ENCODE measurements at places on chromosomes 4 and X.

DNA sequence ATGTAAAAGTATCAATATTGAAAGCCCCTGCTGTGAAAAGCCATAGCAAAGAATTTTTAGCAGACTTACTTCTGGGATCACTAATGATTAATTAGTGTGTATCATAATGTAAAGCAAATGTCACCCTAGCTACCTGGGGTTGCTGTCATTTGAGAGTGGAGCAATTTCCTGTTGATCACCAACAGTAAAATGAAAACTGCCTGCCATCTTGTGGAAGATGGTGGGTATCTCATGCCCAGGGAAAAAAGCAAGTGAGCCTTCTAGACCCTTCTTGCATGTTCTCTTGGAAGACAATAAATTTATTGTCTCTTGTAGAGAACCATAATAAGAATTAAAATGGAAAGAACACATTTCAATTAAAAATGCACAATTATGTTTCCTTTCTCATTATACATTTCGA is 360.2 kb downstream of the ZIC3 start:
- no peak for DNase-seq

DNA sequence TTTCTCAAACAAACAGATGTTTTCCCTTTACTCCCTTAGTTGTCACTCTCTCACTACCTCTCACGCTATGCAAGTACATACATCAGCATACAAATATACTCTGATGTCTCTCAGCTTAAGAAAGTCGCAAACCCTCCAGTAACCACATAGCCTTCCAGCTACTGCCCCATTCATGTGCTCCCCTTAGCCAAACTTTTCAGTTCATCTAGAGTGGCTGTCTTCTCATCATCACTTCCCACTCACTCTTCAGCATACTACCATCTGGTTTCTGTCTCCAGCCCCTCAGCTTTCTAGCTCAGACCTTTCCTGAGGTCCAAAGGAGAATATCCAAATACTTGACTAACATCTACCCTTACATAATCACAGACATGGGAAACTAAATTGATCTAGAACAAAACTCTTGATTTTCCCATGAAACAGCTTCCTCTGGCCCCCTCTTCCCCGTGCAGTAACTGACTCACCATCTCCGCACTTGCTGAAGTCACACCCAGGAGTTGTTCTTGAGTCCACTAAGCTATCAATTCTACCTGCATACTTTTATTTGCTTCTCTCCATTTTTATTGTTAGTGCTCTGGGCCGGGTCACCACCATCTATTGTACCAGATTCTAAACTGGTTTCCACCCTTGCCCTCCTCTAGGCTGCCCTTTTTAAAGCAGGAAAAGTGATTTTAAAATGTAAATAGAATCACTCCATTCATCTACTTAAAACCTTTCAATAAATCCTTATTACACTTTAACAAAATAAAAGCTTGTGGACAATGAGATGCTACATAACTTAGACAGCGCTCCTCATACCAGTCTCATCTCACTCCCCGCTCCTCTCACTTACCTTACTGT is 57.2 kb downstream of the CASP6 start:
- no peak for DNase-seq

- no peak for DNase-seq
Observed at GRCh38 chr4:151835467-151835866, 74.7 kb upstream of the GATB start.

- no peak for DNase-seq
Observed at GRCh38 chr4:74618659-74619058, 173.7 kb downstream of the AREG start.

GRCh38 chrX:149992918-149993317 is 54.6 kb upstream of the EOLA2 start:
- DNase-seq = no peak

- DNase-seq = peak; percentile 86
Observed at GRCh38 chrX:123803331-123803983, 56.4 kb upstream of the XIAP start.

DNA sequence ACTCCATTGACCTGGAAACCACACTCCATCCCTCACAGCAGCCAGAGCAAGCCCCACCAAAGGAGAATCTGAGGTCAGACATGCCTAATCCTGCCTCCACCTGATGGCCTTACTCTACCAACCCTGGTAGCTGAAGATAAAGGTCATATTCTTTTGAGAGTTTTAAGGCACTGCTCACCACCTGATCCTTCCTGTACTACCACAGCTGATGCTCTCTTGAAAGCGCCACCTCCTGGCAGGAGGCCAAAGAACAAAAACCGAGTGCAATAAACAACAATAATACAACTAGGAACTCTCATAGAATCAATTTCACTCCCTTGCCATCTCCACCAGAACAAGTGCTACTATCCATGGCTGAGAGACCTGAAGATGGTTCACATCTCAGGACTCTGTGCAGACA is 301.6 kb downstream of the NAF1 start:
- DNase-seq = no peak

DNA sequence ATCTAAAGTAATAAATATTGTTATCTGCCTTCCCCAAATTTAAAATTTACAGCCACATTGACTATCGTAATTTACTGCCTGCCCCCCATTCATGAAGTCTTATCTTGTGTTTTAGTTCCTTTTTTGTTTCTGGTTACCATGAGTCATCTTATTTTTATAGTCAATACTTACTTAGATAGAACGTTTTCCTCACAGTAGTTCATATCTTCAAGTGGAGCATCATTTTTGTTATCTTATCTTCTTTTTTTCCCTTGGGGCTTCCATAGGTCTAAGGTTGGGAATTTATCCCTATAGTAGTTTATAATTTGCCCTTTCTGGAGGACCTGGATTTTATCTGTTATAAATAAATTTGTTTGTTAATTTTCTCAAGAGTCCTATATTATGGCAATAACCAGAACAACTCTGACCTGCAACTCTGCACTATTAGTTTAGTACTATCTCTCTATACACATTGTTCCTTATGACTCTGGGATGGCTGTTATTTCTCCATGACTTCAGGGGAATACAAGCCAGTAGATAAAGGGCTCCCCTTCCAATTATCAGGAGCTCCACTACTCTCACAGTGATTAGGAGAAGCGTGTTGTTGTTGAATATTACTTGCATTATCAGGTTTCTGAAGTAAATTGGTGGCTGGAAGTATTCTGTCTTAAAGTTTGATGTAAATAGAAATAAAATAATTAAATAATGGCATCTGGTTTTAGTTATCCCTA is 330.6 kb downstream of the GALNTL6 start:
- DNase-seq = no peak

GRCh38 chr4:112516066-112516470 is at the start of gene NEUROG2:
Gene NEUROG2 (minus strand): TSS chr4:112516180. CDS start chr4:112515475, 705 bp downstream.
- no peak for DNase-seq

DNA sequence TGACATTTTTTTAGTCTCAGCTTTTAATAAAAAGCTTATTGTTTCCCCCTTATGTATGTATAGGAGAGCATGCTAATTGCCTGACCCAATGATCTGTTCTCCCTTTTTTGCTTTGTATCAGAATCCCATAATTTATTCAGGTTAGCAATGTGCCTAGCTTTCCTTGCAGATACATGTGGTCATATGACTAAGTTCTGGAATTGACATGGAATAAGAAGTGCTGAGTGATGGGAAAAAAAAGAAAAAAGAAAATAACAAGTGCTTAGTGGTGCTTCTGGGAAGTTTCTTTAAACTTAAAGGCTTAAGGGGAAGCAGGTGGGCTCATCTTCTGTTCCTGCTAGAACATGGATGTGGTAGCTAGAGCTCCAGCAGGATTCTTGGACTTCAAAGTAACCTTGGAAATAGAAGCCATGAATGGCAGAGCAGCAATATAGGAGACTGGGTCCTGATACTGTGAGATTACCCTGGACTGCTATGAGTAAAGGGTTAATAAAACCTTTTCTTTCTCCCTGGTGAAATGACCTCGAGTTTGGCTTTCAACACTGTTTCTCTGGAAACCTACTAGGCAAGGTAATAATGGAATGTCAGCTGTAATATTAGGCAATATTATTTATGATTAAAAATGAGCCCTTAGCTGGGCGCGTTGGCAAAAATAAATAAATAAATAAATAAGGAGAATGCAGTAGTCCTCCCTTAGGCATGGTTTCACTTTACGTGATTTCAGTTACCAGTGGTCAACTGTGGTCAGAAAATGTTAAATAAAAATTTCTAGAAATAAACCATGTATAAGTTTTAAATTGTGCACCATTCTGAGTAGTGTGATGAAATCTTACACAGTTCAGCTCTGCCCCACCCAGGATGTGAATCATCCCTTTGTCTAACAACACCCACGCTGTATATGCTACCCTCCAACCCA is 16.7 kb upstream of the RBM41 start:
- DNase-seq = no peak

DNA sequence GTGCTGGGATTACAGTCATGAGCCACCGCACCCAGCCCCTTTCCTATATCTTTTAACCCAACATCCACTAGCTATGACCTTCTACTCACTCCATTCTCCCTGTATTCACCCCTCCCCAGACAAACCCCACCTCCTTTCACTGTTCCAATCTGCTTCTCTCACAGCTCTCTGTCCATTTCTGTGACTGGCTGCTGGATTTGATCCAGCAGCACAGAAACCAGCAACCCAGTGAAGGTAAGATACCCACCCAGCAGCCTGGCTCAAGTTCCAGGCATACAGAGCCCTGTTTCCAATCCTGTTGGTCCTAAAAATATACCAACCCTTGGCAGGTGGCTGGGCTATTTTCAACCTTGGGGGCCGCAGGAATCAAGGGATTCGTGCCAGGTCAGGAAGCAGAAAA is 56.9 kb upstream of the SMIM10 start:
- DNase-seq = no peak

DNA sequence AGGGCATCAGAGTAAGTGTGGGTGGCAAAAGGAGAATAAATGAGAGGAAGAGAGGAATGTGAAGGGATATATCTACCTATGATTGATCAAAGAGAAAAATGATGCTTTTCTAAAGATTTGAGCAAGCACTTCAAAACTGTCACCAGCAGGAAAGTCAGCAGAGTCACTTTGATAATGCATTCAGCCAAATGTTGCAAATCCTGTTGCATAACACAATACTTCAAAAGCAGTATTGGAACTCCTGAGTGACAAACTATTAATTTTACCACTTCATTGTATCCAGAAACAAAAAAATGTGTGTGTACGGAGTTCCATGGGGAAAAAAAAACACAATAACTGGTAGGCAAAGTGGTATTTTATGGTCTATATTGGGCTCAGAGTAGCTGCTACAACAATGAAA is 160.3 kb downstream of the EMCN start:
- no peak for DNase-seq

DNA sequence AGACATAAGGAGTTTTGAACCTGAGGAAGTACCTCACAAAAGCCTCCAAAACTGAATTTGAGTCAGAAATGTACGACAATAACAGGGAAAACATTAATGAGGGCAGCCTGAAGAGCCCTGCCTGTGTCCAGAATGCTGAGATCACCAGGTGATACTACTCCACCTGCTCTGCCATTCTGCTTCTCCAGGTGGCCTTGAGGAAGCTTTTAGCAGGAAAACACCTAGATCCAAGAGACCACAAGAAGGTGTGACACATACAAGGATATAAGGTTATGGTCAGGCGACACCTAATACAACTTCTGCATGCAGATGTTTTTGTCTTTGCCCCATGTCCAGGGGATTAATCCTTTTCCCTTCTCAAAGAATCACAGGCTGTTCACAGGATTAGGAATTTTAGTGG is 15.3 kb downstream of the SOWAHB start:
- no peak for DNase-seq

- DNase-seq = no peak
Observed at GRCh38 chrX:74925225-74926088, at the start of gene NEXMIF. Gene NEXMIF (minus strand): TSS chrX:74925452.

DNA sequence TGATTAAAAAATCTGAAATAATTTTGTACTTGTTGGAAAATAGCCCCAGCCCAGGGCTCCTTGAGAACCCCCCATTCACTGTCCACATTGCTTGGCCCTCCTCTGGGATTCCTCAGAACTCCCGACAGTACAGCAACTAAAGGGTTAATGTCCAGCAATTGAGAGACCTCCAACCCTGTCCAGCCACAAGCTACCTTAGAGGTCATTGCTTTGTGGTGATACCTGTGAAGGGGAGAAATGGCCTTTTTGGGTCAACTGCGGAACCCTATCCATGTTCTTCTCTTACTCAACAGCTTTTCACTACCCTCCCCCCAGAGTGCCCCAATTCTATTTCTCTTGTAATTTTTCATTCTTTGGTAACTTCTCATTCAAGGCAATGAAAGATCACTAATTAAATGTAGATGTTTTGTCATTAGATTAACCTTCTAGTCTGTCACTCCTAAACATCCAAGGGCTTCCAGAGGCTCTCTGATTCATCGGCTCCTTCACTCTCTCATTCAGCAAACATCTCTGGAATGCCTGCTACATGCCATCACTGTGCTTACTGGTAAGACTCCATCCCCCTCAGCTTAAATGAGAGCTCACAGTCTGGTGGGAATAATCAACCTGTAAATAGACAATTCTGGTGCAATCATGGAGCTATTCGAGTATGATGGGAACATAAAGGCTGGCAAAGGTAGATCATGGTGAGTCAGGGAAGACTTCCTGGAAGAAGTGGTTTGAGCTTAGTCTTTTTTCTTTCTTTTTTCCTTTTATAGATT is 241.4 kb upstream of the PGRMC2 start:
- DNase-seq = peak; percentile 94

- DNase-seq = no peak
Observed at GRCh38 chr4:25059791-25060190, 29.0 kb upstream of the LGI2 start.

DNA sequence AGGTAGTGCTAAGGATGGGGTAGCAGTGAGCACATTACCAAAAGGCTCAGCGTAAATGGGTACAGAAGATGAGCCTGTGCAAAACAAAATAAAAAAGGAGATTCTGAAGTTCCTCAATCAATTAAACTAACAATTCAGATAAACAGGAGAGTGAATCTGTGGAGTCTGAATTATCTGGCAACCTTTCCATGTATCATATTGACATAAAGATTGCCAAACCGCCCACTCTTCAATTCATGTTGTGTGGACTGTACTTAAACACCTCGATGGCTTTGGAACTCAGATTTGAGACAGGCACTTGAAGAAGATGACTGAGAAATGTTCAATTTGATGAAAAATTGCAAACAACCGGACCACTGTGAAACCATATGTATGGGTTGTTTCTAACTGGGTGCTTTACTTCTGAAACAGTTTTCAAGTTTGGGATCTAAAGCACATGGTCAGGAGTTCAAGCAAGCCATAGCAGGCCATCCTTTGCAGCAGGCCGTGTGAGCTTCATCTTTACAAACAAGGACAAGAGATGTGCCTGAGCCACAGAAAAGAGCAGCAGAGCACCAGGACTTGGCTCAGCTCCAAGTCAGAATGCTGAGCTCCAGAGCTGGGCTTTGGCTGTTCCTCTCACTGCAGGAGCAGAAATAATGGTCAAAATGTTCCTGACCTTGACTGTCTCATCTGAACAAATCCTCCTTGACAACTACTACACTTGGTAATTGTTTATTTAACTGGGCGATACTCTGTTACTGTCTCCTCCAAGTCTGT is 108.1 kb downstream of the MGST2 start:
- DNase-seq = no peak

DNA sequence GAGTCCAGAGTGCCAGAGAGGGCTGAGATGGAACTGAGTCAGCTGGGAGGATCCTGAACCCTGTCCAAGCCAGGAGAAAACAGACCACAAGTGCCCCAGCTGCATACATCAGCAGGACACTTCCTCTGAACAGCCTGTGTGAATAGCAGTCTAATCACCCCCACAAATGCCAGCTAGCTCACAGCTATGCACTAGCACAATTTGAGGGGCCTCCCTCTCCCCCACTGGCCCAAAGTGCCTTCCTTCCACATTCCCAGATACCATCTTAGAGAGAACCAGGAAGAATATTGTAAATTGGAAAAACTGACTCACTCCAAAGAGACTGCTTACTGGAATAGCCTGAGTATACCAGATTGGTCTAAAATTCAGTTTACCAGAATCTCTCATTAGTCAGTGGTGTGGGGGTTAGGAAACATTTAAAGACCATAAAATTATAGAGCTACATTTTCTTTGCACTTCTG is 292.6 kb upstream of the KLF3 start:
- DNase-seq = no peak

- DNase-seq = no peak
Observed at GRCh38 chrX:131812847-131813825, 210.0 kb upstream of the STK26 start.

All from islet precursor cell (in vitro differentiated cells).